ENCODE measurements at places on chromosomes 4 and X.
A peak's percentile ranks its signal among the peaks of the same experiment; 100 is the strongest.

DNA sequence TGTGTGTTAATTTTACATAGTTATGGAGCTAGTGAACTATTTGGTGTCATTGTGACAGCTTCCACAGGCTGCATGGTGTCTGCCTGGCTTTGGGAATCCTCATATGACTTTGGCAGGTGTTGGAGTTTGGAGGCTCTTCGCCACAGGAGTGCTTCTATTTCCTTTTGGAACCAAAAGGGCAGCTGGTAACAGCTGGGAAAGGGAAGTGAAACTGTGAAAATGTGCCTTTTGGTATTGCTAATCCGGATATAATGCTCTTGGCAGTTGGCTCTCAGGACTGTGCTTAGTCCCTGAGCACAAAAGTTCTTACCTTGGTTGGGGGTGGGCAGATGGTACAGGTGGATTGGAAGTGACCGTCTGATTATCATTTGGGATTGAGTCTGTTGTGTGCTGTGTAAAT is 18.1 kb downstream of the OFD1 start:
- peak; percentile 60 for DNase-seq

DNA sequence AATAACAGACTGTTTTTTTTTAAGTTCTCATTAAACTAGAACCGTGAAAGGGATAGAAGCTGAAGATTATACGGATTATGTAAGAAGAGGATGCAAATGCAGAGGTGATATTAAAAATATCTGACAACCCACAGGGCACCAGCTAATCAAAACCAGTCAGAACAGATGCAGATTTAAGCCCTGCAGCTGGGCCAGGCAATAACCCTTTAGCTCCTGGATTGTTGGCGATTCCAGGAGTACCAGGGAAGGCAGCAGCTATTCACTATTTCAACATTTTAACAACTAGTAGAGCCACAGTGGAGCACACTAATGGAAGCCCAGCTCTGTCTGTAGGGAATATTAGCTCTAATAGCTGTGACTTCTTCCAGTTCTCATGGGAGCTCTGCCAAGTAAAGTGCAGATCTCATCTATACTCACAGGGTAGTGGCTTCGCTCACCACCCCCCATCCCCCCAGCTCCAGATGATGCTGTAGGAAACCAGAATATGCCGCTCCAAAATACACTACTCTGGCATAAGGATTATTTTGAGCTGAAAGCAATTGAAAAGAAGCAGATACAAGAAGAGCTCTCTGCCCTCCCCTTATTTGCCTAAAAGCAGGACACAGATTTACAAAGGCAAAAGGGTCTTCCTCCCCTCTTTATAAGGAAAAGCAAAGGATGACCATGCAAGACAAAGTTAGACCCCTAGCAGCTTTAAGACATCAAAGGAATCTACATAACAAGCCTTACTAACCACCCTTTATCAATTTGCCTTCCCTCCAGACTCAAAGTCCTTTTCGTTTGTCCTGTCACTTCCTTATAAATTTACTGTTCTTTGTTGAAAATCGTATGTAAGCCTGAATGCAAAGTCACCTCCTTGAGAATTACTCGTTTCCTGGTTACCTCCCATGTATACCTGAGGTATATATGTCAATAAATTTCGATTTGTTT is 13.7 kb downstream of the SCD5 start:
- no peak for DNase-seq

DNA sequence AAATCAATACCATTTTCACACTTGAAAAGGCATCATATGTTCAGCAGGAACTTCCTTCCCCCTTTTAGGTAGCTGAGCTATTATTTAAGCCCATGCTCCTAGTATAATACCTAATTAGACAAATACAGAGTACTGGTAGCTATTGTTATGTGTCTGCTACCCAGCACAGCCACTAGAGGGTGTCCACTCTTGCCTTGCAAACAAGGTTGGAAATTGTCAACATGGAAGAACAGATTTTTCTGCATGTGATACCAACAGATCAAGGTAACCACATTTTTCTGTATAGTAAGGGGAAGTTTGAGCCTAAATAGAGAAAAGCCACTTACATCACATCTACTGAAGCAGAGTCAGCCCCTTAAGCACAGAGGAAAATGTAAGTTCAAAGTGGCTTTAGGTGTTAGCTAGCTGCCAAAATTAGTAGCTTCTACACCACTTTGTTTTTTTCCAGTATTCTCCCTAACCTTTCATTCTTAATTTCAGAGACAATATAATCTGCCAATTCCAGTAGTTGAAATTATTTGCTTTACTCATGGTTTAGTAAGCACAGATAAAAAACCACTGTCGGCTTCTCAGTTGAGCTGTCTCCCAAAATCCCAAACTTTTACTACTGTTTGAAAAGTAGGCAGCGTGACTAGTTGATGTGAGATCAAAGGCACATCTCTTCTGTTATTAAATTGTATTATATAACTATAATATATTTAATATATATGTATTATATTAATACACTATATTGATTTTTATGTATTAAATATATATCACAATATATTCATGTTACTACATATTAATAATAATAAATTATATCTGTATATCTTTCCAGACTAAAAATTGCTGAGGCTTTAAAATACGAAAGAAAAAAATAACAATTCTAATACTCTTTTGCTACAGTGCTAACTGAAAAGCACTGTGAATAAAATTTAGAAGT is 38.2 kb downstream of the EDNRA start:
- DNase-seq, result peak; percentile 61

GRCh38 chr4:78684325-78685079 is 91.6 kb upstream of the BMP2K start:
- no peak for DNase-seq

DNA sequence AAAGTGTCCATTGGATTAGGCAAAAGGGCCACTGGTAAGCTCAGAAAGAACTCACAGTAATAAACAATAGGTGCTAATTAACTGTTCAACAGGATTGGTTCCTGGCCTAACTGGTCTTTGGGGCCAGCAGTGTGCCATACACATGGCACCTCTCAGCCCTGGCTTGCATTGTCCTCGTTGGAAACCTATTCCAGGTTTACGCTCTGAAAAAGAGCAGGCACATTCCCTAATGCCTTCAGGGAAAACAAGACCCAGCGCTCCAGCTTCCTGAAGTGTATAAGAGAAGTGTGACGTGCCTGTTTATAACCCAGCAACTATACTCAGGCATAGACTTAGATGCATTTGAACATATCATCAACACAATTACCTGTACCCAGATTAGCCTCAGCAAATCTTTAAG is 51.9 kb upstream of the RBM47 start:
- no peak for DNase-seq

Data from suppressor macrophage (primary cell).